ENCODE measurements at places on chromosomes 1 and 21.

DNA sequence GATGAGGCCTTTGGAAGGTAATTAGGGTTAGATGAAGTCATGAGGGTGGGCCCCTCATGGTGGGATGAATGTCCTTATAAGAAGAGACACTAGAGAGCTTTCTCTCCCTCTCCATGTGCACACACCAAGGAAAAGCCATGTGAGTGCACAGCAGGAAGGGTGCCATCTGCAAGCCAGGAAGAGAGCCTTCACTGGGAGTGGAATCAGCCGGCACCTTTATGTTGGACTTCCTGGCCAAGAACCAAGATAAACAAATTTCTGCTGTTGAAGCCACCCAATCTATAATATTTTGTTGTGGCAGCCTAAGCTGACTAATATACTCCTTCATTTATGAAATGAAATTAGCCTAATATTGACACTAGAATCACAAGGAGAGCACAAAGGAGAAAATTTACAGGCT is 38.2 kb upstream of the PKP1 start:
- no peak for DNase-seq

GRCh38 chr1:19769211-19769932 is 30.3 kb downstream of the TMCO4 start:
- no peak for DNase-seq

DNA sequence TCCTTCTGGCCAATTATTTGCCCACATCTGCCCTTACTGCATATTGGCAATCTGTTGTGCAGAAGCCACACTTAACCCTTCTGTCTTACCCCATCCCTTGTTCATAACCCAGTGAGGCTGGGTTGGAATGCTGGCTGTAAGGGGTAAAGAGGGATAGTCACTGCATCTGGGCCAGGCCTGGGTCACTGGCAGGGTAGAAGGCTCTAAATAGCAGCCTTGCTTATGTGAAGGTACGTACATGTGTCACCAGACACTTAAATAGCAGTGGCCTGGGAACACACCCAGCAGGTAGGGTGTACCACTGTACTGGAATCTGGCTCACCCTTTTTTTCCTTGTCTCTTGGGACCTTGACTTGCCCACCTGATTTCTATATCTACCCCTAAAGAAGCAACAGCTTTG is 9.9 kb upstream of the TARS2 start:
- no peak for DNase-seq

DNA sequence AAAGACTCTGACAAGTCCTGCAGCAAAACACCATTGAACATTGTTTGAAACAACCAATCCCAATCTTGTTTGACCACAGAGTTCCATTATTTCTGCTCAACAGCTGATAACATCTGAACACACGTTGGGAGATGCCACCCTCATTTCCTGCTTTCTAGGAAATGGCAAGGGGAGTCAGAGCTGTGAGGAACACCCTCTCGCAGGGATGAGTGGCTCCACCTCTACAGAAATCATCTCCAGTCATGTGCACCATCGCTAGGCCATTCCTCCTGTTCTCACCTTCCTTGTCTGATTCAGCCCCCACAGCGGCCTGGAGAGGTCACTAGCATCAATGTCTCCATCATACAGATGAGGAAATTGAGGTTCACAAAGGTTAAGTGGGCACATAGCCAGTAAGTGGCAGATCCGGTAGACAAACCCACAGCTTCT is 22.4 kb upstream of the RUNX3 start:
- peak; percentile 65 for DNase-seq

DNA sequence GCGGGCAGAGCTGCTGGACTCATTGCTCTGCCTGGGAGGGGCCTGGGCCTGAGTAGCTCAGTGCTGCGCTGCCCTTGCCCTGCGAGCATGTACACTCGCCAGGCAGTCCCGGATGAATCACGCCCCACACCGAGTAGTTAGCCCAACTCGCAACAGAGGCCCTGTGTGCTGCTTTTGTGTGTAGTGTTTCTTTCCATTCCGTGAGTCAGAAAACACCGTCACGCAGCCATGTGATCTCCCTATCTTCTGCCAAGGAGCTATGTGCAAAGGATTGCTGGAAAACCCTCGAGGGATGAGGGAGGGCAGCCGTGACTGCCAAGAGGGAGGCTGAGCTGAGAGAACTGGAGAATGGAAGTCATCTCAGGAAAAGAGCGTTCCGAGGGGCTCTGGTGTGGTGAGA is 37.3 kb downstream of the NENF start:
- no peak for DNase-seq

DNA sequence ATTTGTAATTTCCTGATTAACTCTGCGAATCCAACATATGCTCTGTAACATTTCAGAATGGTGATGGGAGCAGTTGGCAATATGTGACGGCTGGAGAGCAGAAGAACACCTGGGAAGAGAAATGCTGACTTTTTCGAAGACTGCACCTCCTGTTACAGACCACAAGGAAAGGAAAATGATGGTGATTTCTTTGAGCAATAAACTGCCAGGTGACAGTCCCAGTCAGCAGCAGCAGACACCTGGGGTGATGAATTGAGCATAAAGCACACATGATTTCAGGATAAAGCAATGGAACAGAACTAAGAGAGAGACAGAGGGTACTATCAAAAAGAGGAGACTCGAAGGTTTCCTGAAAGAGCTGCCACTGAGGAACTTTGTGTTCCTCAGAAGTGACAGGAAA is 528.6 kb downstream of the NEGR1 start:
- no peak for DNase-seq

DNA sequence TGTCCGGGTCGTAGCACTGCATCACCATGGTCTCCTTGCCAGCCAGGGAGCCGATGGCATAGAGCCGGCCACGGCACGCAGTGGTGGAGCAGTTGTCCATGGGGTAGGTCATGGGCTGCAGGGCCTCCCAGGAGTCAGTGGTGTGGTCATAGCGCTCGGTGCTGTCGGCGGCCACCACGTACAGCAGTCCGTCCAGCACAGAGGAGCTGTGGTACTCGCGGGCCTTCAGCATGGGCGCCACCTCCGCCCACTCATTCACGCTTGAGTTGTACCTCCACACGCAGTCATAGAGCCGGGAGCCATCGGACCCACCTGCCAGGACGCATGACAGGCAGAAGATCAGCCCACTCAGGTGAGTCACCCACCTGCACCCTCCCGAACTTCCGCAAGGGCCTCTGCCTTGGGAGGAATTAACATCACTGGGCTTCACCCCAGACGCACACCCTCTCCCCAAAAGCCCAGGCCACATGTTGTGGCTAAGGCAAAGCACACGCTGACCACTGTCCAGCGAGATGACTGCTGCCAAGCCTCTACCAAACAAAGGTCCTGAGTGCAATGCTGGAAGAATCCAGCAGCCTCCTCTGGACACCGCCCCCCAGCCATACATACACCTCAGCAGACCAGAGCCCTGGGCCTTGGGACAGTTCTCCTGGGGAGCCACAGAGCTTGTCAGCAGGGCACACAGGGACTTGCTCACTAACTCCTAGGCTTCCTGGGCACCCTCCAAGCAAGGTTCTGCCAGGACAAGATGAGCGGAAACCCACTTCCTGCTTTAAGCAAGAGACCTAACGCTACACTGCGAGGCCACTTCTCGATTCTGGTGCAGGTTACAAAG is 3.3 kb downstream of the KLHL21 start:
- DNase-seq = peak; percentile 65

DNA sequence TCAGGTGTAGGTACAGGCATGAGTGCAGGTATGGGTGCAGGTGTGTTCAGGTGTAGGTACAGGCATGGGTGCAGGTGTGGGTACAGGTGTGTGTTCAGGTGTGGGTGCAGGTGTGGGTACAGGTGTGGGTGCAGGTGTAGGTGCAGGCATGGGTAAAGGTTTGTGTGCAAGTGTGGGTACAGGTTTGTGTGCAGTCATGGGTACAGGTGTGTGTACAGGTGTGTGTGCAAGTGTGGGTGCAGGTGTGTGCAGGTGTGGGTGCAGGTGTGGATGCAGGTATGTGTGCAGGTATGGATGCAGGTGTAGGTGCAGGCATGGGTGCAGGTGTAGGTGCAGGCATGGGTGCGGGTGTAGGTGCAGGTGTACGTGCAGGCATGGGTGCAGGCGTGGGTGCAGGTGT is 79.4 kb upstream of the ACTL8 start:
- no peak for DNase-seq

GRCh38 chr21:36591326-36591970 is 107.5 kb upstream of the SIM2 start:
- DNase-seq = no peak

GRCh38 chr1:12294076-12294475 is 64.2 kb downstream of the VPS13D start:
- no peak for DNase-seq

DNA sequence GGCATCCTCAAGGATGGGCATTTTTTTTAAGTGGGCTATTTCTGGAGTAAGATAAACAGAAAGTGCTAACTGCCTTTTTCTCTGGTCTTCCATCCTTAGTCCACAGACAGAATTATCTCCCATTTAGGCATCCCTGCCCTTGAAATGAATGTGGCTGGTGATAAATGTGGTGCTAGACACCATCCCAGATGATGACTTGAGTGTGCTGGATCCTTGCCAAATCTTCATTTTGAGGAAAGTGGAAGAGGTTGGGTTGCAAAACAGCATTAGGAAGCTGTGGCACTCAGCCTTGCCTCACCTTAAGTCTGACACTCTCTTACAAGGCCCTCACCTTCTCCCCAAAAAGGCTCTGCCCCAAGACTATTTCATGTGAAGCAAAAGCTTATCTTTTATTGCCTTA is 19.2 kb downstream of the MAB21L3 start:
- DNase-seq = no peak

- no peak for DNase-seq
Observed at GRCh38 chr1:208788013-208788540, 543.9 kb upstream of the PLXNA2 start.

- DNase-seq = no peak
Observed at GRCh38 chr1:163570071-163570470, 248.3 kb downstream of the NUF2 start.

DNA sequence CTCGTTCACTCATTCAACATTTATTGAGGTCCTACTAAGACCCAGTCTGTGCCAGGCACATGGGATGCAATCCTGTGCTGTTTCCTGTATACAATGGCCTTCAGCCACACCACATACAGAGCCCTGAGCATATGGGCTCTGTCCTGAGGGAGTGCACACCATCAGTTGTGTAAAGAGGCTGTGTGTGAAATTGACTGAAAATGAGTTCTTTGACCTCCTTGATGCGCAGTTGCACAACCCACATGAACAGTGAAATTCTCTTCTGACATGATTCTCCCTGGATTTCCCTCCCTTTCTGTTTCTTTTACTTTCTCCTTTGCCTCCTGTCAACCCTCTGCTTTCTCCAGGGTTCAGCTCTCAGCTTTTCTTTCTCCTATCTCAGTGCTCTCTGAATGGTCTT is 6.3 kb upstream of the SYT6 start:
- no peak for DNase-seq

DNA sequence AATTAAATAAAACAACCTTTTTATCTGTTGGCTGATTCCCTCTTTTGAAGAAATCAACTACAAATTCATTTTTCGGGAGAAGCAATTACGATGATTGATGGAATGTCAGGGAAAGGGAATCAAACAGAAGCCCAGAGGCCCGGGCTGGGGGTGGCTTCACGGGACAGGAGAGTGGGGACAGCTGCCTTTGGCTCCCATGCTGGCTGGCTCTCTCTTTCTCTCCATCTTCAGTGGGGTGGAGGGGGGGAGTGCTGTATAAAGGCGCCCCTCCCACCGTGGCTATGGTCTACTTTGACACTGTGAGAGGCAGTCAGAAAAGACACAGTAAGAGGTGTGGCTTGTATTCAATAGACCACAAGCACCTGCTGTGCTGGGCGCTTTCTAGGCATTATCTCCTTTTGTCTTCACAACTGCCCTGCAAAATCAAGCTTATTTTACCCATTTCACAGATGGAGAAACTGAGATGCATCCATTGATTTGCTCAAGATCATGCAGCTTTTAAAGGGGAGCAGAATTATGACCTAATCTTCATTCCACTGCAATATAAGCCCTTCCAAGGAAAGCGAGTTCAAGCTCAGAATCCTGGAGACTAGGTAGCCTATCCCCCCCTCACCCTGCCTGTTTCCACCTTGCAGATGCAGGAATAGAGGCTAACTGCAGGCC is 92.9 kb downstream of the GRIK3 start:
- DNase-seq = no peak

DNA sequence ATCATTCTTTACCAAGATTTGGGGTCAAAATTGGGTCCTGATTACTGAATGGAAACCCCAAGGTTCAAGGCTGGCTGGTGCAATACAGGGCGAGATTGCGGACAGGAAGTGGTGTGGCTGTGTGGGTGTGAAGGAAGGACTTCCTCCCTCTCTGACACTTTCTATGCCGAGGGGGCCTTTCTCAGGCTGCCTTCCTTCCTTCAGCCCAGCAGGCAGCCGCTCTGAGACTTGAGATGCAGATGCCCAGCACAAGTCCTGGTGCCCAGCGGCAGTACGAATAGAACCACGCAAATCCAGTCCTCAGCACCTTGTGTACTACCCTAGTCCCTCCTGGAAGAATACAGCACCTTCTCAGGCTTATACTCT is 16.3 kb downstream of the BATF3 start:
- DNase-seq = peak; percentile 89

GRCh38 chr1:172999349-172999748 is 51.4 kb downstream of the TNFSF18 start:
- DNase-seq = no peak

DNA sequence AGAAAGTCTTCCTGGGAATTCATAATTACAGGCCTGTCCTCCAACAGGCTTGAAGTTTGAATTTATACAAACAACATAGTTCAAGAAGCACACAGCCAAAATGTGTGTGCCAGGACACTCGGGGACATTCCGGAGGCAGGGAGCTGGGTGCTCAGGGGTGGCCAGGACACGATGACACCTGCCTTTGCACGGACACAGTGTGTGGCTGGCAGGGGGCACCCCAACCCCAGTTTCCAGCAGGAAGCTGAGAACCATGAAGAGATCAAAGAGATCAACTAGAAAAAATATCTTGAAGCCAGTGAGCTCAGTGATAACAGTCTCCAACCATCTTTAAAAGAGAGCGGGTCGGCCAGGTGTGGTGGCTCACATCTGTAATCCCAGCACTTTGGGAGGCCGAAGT is 32.5 kb upstream of the TRAPPC10 start:
- DNase-seq = no peak

GRCh38 chr1:156122519-156123355 is 8.2 kb downstream of the LMNA start:
- DNase-seq = no peak

- no peak for DNase-seq
Observed at GRCh38 chr1:101316799-101317198, 80.0 kb downstream of the S1PR1 start.

DNA sequence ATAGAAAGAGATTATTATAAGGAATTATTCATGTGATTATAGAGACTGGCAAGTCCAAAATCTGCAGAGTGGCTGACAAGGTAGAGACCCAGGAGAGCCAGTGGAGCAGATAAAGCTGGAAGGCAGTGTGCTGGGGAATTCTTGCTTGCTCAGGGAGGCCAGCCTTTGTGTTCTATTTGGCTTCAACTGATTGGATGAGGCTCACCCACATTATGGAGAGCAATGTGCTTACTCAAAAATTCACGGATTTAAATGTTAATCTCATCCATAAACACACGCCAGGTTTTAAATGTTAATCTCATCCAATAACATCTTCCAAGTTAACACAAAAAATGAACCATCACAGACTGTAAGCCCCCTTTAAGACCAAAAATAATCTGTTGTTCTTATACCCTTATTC is 30.2 kb upstream of the PHGDH start:
- no peak for DNase-seq

Measured in activated CD4-positive, alpha-beta memory T cell treated with anti-CD3 and anti-CD28 coated beads, Interleukin-2, amount 10 ng/mL, durations not matched to agents 7 days and 5 days (primary cell).